ENCODE measurements at places on chromosomes 13 and 19.
A peak's percentile ranks its signal among the peaks of the same experiment; 100 is the strongest.

- DNase-seq, result no peak
Observed at GRCh38 chr13:21730186-21730880, 59.5 kb downstream of the FGF9 start.

DNA sequence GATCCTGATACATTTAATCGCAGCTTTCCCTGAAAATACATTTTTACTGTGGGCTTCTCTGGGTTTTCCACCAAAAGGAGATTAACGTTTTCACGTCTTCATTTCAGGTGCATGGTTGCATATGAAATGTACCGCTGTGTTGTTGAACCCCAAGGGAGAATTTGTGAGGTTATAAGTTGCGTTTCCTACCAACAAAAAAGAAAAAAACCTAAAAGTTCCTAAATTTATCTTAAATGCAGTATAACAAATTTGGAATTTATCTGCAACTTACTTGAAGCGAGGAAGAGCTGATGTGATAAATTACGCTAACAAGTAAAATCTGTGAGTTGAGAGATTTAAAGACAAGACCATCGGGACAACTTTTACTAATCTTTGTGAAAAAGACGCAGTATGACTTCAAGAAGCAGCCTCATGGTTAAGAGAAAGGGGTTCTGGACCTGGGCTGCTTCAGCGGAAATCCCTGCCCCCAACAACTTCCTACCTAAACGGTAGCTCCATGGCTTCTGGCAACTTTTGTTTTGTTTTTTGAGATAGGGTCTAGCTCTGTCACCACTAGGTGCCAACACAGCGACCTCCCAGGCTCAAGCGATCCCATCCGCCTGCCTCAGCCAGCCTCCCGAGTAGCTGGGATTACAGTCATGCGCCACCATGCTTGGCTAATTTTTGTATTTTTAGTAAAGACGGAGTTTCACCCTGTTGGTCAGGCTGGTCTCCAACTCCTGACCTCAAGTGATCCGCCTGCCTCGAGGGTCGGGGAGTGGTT, 958 bp upstream of the OBI1 start:
- DNase-seq, result peak; percentile 60

DNA sequence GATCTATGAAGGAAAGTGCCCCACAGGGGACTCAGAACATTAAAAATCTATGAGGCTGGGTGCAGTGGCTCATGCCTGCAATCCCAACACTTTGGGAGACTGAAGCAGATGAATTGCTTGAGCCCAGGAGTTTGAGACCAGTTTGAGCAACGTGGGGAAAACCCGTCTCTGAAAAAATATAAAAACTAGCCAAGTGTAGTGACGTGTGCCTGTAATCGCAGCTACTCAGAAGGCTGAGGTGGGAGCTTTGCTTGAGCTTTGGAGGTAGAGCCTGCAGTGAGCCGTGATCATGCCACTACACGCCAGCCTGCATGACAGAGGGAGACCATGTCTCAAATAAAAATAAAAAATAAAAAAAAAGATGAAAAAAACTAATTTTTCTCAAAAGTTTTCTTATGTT, 1070.6 kb downstream of the PCDH9 start:
- DNase-seq, result no peak

DNA sequence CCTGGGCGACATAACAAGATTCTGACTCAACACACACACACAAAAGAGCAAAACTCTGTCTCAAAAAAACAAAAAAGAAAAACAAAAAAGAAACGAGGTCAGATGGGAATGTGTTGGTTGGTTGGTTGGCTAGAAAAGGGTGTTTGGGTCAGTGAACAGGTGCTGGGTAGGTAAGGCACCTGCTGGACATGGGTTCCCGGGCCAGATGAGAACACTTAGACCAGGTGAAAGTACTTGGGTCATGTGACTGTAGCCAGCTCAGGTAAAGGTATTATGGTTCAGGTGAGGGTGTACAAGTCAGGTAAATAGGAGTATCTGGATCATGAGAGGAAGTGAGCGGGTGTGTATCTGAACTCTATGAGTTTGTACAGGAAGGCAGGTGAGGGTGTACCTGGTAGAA, 14.5 kb upstream of the ZNF414 start:
- DNase-seq, result no peak

- DNase-seq, result peak; percentile 99
Observed at GRCh38 chr19:8513687-8514504, at the start of gene ZNF414. ZNF414 (minus strand) TSS chr19:8514167; CDS start chr19:8514046, 121 bp downstream.

DNA sequence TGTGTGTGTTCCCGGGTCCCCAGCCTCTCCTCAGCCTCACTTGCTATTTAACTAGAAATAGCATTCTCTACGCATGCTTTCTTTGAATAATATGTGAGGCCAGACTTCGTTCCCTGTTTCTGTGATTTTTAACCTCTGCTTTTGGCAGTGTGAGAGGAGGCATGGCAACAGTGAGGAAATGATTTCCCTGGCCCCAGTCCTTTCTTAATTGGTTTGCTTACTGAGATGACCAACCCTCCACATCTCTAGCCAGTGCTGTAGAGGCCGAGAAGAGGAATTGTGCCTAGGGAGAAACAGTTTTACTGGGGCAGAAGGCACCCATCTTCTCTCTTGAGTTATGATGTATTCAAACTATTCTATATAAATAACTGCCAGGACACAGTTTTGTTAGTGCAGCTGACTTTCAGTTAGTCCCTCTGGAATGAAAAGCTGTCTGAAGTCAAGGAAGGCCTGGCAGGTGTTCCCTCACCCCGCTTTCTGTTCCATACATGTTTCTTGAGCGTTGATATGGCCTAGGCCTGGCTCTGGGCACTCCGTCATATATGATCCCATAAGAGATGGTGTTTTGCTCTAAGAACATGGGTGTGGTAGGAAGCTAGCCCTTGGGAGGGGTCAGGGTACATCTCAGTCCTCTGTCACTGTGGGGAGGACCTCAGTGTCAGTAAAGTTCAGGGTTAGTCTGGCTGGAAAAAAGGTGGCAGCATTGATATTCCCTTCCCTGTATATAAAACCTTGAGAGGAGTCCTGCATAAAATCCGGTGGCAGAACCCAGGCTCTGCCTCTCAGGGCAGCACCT, 73.7 kb upstream of the NPAS1 start:
- DNase-seq, result no peak

- DNase-seq, result no peak
Observed at GRCh38 chr13:81738364-81738763, 1397.4 kb upstream of the SPRY2 start.

- DNase-seq, result no peak
Observed at GRCh38 chr13:24142886-24143285, 17.6 kb upstream of the SPATA13 start.

DNA sequence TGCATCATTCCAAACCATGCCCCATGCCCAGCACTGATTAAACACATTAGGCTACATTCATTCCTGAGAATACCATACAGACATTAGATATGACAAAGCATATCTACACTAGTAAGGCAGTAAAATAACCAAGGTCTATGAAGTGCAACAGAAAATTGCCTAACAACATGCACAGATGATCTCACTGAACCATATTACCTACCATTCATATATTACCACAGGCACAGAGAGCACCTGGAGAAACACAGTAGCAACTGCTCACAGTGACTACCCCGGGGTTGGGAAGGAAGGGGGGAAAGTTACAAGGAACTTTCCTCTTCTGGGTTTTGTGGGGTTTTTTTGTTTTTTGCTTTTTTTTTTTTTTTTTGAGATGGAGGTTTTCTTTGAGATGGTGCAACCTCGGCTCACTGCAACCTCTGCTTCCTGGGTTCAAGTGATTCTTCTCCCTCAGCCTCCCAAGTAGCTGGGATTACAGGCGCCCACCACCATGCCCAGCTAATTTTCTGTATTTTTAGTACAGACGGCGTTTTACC, 669.6 kb downstream of the UQCRFS1 start:
- DNase-seq, result no peak

DNA sequence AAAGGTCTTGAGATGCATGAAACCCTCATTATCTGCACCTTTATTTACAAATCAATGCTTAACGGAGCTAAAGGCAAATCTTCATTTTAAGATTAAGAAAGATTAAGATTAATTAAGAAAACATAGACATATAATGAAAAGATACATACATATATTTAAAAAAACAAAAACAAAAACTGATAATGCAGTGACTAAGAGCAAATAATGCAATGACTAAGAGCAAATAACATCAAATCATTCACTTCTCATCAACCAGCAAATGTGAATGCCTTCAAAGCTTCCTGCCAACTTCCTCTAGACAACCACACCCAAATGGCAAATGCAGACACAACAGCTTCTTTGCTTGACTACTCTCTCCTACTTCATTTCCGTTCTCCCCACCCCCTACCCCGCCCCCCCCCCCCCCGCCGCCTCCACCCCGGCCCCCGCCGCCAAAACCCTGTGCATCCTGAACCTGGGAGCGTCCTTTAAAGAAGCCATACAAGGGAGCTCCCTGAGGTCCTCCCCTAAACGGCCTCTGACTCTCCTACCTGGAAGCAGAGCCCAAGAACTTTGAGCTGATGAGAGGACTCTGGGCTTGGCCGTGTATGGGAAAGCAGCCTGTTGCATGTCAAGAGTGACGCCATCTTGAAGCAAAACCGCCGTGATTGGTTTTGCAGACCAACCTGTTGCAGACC, 24.5 kb downstream of the TEX101 start:
- DNase-seq, result no peak

DNA sequence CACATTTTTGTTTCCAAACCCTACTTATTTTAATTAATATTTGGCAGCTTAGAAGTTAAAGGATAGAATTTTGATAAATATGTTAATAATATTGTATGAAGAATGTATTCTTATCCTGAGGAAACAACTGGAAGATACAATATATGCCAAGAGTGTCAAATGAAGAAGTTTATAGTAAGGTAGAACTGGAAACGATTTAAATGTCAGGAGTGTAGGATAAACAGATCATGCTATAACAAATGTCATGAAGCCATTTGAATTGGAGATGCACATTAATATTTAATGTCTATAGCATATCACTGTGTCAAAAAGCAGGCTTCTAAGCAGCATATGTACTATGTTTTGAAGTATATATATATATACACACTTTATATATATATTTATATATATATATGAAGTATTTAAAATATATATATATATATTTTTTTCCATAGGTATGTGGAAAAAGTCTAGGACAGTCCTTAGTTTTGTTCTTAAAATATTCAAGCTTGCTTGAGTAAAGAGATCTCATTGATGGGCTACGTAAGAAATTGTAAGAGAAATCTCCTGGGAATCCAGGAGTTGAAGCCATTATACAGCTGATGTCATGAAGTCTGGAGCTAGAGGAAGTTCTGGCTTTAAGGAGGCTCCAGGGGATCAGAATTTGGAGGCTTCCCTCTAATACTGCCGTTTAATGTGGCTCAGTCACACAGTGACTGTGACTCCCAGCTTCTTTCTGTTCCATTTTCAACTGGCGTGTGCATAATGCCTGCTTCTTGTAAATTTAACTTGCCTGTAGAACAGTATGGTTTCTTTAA, 79.9 kb upstream of the MYCBP2 start:
- no peak for DNase-seq

GRCh38 chr13:112957295-112957677, 11.7 kb upstream of the MCF2L start:
- no peak for DNase-seq

GRCh38 chr13:80469853-80470381, 129.0 kb upstream of the SPRY2 start:
- no peak for DNase-seq

- DNase-seq, result no peak
Observed at GRCh38 chr13:27128825-27129627, 42.6 kb downstream of the USP12 start.

- DNase-seq, result no peak
Observed at GRCh38 chr13:112623051-112623711, 35.2 kb upstream of the TUBGCP3 start.

GRCh38 chr13:27559719-27560118, 60.6 kb downstream of the LNX2 start:
- no peak for DNase-seq

DNA sequence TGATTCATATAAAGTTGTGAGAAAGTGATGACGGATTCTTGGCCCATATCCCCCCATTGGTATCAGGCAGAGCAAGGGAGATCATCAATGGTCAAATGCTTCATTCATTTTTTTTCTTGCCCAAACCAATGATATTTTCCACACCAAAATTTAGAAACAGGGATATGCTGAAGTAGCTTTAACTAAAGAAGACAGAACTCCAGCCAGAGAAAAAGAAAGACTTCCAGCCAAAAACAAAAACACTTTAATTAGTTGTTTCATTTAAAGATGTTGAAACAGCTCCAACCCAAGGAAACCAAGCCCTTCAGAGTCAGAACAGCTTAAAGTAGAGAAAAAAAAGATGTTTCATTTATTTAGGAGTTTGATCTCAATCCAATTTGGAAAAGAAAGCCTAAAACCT, 358.9 kb upstream of the NBEA start:
- DNase-seq, result no peak

- no peak for DNase-seq
Observed at GRCh38 chr13:25478186-25478585, 106.4 kb downstream of the ATP8A2 start.

DNA sequence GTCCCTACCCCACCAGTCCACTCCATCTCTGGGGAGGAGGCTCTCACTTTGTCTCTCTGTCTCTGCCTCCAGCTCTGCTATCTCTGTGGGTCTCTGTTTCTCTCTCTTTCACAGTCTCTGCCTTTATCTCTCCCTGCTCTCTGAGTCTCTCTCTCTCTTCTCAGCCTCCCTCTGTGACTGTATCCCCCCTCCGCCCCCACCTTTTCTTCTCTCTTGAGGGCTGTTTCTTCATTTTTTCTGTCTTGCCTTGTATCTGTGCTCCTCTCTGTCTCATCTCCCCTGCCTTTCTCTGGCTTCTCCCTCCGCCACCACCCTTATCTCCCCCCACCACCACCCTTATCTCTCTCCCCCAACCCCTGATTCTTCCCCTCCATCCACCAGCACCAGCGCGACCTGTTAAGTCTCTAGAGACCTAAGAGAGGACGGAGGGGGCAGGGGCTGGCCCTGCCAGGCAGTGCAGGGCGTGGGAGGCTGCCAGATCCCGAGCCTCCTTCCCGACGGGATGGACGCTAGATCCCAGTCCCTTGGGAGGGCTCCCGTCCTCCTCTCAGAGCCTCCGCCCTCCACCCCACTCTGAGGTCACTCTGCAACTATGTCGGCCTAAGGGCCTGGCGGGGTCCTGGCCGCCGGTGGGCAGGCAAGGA, 1.0 kb downstream of the AXL start:
- DNase-seq, result no peak

DNA sequence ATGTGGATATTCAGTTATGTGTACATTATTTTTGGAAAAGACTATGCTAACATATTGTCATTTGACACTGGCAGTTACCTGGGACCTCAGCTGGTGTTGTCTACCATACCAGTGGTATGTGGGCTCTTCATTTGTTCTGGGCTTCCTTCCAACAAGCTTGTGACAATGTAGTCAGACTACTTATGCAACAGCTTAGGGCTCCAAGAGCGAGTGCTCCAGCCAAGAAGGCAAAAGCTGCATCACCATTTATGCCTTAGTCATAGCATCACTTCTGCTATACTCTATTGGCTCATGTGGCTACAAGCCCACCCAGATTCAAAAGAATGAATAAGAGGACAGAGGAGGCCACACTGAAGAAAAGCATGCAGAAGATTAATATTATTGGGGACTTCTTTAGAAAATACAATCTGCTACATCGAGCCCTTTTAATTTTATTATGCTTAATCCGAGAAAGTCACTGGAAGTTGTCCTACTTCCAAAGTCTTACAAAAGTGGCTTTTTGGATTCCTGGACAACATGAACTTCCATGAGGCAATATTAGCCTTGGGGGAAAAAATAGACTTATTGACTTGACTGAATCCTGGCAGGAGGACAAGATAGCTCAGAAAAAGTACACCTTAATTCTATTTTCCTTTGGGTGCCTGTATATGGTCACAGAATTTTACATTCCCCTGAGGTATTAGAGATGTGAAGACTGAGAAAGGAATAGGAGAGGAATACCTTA, 529.4 kb upstream of the HTR2A start:
- DNase-seq, result no peak

GRCh38 chr19:4120559-4121272, 3.2 kb downstream of the MAP2K2 start:
- DNase-seq, result no peak

- DNase-seq, result peak; percentile 71
Observed at GRCh38 chr19:4077800-4078684, 11.3 kb upstream of the ZBTB7A start.

Data from activated T-cell treated with anti-CD3 and anti-CD28 coated beads, Interleukin-2, amount 50 U/mL, for 24 hours (primary cell).